CD4-positive, alpha-beta T cell treated with Interleukin-4 for 4 hours (primary cell): ENCODE measurements at places on chromosomes 4 and X.

GRCh38 chrX:108250654-108251579 lies 159.3 kb downstream of the ATG4A start:
- DNase-seq: no peak

DNA sequence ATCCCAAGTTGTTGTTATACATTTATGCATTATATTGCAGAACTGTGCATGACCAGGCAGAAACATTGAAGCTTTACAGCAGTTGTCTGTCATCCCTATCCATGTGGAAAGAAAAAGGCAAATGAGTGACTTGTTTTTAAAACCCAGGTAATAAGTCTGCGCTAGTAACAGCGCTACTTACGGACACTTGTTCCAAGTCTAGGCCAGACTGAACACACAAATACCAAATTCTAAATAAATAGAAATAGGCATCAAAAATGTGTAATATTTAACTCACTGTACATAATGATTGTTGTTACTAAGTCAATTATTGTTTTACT lies 548 bp upstream of the MAML3 start:
- DNase-seq: no peak

- no peak for DNase-seq
Observed at GRCh38 chr4:37767546-37767945, 58.9 kb upstream of the PGM2 start.

DNA sequence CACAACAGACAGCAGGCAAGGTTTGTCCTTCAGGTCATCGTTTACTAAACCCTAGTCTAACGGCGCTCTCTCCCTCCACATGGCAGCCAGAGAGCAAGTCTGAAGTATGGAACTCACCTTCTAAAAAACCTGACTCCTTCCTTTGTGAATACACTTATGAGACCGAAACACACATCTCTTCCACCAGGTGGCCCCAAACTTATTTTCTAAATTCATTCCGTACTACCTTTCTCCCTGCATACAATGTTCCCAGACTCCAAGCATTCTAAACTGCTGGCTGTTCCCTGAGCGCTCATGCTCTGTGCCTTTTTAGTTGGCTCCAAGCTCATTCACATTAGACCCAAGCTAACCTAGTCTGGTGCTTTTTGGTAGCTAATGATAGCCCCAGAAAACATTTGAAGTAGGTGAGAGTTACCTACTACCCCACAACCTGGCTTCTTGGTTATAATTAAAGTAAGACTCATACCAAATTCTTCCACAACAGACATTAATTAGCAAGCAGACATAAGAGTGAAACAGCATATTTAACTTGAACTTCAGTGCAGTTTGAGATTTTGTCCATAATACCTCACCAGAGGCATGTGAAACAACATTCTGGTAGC lies 67.6 kb upstream of the DCLK2 start:
- no peak for DNase-seq

DNA sequence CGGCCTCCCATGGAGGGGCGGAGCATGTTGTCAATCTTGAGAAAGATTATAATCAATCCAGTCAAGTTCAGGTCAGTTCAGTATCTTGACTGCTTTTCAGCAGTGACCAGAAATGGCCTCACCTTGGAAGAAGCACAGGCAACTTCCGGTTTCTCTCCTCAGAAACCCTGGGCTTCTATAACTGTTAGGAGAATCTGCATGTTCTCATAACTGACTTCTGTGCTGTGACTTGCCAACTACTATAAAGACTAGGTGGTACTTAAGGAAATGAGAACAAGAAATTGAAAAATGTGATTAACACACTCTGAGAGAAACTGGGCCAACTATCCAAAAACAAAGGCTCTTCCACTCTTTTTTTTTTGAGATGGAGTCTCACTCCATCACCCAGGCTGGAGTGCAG lies 35.9 kb upstream of the TLR3 start:
- no peak for DNase-seq

- no peak for DNase-seq
Observed at GRCh38 chrX:47278691-47279090, 45.9 kb downstream of the USP11 start.

DNA sequence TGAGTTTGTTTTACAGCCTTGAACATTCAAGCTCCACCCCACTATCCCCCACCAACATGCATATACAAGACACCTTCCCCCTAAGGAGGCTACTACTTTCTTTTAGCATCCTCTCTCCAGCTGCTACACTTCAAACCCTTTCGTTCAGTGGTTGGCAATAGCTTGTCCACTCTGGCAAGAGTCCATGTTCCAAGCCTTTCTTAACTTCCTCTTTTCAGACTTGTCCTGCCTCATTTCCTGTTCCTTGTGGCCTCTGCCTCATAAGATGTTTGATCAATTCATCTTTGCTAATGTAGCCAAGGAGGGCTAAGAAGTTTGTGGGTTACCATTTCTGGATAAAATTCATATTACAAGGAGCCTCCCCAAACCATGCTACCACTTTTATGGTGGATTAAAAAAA lies 20.8 kb upstream of the ZCCHC12 start:
- DNase-seq: no peak

- no peak for DNase-seq
Observed at GRCh38 chrX:16462912-16463311, 187.0 kb upstream of the S100G start.

DNA sequence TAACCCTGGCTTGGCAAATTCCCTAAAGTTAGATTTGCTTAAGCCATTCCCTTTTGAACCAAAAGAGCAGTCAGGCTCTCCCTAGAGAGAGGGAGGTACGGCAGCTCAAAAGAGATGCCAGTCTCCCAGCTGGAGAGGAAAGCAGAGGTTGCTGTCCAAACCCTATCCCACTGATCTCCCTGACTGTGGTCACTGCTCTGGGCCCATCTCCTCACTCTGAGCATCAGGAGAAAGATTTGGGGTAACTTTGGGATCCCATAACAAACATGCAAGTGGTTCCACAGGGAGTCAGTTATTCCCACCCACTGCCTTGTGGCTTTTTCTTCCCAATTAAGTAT lies 17.1 kb downstream of the ACSL1 start:
- no peak for DNase-seq

DNA sequence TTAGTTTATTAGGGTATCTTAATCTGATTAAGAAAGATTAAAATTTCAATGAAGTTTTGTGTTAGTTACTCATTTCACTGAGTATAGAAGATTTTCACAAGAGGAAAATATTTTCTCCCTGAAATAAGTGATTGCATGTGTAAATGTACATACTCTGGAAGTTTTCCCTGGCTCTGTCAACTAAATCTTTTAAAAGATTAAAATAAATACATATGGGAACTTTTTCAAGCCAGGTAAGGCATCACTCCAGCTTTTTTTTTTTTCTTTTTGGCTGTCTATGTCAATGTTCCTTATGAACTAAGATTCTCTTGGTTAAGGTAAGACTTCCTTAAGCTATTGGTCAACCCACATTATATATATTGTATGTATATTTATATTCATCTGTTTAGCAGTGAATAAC lies 117.6 kb downstream of the CBR4 start:
- DNase-seq: no peak

GRCh38 chr4:6693231-6694176 lies at the start of gene S100P:
Gene S100P (plus strand): TSS chr4:6693878. CDS start chr4:6693933, 55 bp downstream.
- DNase-seq: no peak

DNA sequence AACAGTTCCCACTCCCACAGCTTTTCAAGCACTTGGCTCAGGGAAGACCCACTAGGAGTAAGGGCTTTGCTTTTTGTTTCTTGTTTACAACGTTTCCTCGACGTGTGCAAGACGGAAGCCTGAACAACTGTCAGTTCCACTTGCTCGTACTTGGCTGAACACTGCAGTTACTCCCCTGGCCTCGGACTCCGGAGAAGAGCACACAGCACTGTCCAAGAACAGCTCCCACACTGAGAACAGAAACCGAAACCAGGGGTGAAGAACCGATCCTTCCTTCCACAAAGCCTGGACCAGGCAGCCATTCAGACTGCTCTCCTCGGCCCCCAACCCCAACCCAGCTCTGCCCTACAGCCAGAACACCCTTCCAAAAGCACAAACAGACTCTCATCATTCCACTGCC lies 25.5 kb downstream of the IRF2 start:
- DNase-seq: peak; percentile 20

- DNase-seq: no peak
Observed at GRCh38 chr4:1211371-1211770, 37.6 kb downstream of the CTBP1 start.

DNA sequence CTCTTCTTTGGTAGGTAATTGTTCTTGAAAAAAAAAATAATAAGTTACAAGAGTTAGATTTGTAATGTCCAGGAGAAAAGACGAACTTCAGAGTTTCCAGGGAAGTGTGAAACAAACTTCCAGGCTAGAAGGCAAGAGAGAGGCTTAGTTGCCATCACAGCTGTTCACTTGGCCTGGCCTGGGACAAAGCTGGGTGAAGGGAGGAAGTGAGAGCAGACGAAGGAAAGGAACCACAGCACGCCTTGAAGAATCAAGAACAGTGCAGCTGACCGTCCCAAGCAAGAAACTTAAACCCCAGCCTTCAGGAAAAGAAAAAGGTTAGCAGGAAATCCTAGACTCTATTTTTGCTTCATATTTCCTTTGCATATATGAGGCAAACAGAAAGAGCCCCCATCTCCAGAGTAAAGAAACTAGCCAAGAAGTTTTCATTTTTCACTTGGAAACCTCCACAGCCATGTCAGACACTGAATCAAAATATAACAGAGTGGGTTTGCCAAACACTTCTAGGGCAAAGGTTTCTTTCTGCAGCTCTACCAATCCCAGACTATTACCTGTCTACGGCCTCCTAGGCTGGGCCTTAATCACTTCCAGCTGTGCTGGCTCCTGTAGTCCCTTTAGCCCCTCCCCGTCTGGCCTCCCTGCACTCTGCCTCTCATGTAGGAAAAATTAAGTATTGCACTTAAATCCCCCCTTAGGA lies 209.6 kb downstream of the SPATA18 start:
- DNase-seq: no peak

DNA sequence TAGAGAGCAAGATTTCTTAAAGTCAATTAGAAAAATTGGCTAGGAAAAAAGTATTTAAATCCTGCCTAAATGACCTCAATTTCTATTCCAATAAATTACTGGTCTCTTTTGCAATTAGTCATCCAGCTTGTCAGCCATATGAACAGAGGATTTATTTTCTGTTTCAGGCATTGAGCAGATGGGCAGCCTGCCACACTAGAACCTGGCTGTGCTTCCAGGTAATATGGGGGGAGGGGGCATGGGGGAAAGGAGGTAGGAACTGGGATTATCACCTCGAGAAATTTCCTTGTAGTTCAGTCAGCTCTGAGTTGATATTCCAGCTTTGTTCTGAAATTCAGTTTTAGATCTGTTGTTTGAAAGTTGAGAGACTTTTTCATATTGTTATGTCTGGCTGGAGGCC lies 206.3 kb upstream of the LCORL start:
- no peak for DNase-seq

GRCh38 chrX:13159886-13160285 lies 115.5 kb upstream of the FAM9C start:
- DNase-seq: no peak

- DNase-seq: peak; percentile 90
Observed at GRCh38 chr4:83212041-83212851, 72.4 kb downstream of the COQ2 start.

DNA sequence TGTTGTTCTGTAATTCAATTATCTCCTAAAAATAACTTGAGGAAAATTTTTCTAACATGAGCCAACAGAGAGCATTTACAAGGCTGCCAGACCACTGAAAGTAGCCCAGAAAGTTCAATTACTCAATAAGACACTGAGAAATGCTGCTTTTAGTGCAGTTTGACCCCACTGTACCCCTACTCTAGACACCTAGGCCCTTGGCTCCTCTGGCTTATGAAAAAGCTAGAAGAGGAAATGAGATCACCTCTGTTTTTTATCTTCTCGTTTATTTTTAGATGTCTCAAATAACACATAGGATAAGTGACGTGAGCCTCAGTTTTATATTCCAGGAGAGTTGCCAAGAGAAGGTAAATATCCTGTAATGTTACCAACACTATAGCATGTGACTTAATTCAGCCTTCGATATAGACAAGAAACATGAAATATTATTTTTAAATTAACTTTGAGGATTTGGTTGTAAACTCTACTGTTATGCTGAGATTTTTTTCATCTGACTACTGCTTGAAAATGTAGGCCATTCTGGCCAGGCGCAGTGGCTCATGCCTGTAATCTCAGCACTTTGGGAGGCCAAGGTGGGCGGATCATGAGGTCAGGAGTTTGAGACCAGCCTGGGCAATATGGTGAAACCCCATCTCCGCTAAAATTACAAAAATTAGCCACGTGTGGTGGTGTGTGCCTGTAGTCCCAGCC lies 24.4 kb downstream of the TNIP3 start:
- peak; percentile 39 for DNase-seq
